Myocyte (in vitro differentiated cells): ENCODE measurements at places on chromosomes 2 and 18. TPM values are rescaled to one million over a fixed set of nuclear protein-coding genes. Genes with fewer than 3 reads are reported as not detected.

GRCh38 chr18:22241921-22242361, 72.6 kb downstream of the GATA6 start:
- no peak for DNase-seq

GRCh38 chr18:76315722-76316230, 179.3 kb downstream of the ZNF516 start:
- no peak for DNase-seq

DNA sequence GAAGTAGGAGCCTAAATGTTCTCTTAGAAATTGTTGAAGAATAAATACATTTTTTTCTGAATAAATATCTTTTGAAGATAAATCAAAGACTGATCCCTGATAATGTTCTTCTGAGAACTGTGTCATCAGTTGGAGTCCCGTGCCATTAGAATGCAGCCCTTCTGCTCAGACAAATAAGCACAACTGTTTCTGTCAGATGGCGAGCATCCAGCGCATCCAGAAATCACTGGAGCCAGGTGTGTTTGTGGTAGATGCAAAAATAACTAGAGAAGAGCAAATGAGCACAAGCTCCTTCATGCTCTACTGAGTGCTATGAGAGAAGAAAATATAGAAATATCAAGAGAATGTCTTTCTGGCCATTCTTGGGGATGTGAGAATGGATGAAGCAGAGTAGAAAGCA, 573.7 kb downstream of the THSD7B start:
- DNase-seq, result peak; percentile 76

- peak; percentile 60 for DNase-seq
Observed at GRCh38 chr18:76456018-76456750, 38.9 kb downstream of the ZNF516 start.

- no peak for DNase-seq
Observed at GRCh38 chr2:26989156-26989555, 18.7 kb downstream of the MAPRE3 start.

- no peak for DNase-seq
Observed at GRCh38 chr2:183339311-183339710, 215.1 kb downstream of the NUP35 start.

DNA sequence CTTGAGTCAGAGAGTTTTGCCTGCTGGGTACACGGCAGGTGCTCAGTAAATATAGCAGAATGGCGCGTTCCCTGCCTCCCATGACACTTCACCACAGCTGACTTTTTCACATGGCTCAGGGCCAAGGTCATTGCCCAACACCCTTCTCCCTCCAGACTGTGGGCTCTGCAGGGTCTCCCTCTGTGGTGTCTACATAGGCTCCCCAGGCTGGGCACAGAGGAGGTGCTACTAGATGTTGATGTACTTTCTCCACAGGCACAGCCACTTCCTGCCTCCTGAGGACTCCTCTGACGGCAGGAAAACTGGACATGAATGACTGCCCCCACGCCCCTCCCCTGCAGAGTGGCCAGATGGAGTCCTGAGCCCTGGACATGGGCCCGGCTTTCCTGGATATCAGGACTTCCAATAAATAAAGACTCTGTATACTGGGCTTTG, 4.2 kb downstream of the CHCHD5 start:
- peak; percentile 94 for DNase-seq

DNA sequence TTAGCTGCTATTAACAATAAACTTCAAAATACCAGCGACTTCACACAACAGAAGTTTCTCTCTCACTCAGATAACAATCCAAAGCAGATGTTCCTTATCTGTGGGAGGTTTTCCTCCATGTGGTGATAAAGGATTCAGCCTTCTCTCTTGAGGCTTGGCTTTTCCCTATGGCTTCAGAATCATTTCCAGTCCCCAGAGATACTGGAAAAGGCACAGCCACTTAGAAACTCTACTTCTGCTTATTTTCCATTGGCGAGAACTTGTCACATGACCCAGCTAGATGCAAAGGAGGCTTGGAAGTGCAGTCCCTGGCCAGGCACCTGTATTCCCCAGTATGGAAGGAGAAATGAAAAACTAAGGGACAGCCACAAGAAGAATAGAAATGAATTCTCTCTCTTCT, 344.8 kb downstream of the MTX2 start:
- DNase-seq, result no peak

- DNase-seq, result no peak
Observed at GRCh38 chr2:113757138-113757657, 756 bp upstream of the SLC35F5 start.

GRCh38 chr2:20917287-20917660, 94.4 kb upstream of the LDAH start:
- peak; percentile 12 for DNase-seq

DNA sequence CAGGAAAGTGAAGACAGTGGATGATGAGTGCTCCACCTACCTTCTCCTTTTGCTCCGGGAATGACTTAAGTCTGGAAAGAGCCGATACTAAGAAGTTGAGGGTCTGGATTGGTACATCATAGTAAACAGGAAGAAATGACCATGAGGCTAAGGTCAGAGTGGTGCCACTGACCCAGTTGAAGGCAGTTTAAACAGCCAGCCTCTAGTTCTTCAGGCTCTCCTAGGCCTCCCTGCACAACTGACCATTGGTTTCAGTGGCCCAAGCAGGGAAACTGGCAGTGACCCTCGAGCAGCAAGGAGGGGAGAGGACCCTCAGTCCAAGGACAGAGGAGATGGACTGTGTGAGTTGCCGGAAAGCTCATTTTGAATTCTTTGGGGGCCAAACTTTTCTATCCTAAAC, 119.1 kb downstream of the MAP4K4 start:
- DNase-seq, result no peak

GRCh38 chr2:41061356-41061755, 609.5 kb upstream of the SLC8A1 start:
- peak; percentile 27 for DNase-seq

GRCh38 chr2:203892207-203892606, 24.6 kb downstream of the CTLA4 start:
- DNase-seq, result peak; percentile 36

GRCh38 chr2:193907561-193907960, 1712.8 kb upstream of the TMEFF2 start:
- no peak for DNase-seq

DNA sequence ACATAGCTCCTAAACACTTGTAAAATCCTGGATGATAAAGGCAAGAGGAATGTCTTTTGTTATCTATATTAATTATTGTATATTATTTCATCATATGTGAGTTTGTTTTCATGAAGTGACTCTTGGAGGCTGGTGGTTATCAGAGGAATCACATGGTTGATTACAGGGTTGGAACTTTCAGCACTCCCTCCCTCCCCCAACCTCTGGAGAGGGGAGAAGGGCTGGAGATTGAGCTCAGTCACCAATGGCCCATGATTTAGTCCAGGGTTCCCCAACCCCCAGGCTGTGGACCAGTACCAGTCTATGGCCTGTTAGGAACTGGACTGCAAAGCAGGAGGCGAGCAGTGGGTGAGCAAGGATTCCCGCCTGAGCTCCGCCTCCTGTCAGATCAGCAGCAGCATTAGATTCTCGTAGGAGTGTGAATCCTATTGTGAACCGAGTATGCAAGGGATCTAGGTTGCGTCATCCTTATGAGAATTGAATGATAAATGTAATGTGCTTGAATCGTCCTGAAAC, 37.7 kb downstream of the FBXO48 start:
- no peak for DNase-seq

DNA sequence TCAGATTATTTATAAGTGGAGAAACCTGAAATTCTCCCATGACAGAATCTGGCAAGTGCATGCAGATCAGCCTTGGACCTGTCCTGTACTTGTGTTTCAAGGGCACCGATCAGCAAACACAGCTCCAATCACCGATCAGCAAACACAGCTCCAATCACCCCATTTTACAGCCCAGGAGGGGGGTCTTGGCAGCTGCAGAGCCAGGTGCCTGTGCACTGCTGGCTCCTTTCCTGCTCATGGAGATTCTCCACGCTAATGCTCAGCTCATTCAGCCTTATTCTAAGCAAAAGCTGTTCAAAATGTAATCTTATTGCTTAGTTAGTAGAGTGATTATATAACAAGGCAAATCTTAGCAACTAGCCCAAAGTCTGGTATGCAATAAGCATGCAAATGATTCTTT, 623.1 kb upstream of the HS6ST1 start:
- no peak for DNase-seq

- DNase-seq, result no peak
Observed at GRCh38 chr2:210768329-210768910, 212.0 kb downstream of the CPS1 start.

DNA sequence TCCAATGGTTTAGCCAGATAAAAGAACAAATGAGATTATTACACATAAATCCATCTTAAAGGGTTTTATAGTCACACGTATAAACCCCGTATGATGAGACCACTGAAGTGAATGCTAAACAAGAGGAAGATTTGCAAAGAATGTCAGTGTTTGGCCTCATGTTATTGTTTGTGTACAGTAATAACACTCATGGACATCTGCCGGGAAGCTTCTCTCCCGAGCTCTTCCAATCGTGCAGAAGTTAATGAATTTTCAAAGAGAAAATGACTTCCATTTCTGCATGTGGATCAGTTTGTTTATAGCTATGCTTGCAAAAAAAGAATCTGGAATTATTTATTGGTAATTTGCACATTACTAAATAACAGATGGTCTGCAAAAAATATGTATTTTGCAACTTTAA, 88.5 kb upstream of the APCDD1 start:
- no peak for DNase-seq

DNA sequence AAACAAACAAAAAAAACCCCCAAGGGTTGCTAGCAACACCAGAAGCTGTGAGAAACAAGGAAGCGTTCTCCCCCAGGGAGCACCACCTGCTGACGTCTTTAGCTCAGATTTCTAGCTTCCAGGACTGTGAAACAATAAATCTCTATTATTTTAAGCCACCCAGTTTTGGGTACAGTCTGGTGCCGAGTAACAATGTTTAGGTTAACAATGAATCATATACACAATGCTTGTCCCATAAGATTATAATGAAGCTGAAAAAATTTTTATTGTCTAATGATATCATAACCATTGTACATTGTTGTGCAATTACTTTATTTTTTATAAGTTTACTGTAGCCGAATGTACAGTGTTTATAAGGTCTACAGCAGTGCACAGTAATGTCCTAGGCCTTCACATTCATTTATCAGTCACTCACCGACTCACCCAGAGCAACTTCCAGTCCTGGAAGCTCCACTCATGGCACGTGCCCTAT, 72.1 kb upstream of the CAB39 start:
- DNase-seq, result no peak

Gene SIX3
- not detected in 2 replicates for total RNA-seq

Gene REG1B
- not detected in 2 replicates for total RNA-seq

Gene KCNJ13
- total RNA-seq, result not detected in 2 replicates

Gene PAPOLG
- 14.7 and 15.2 TPM in 2 replicates for total RNA-seq

Gene LNPK
- total RNA-seq, result 34.4 and 51.5 TPM in 2 replicates

Gene C2orf78
- not detected in 2 replicates for total RNA-seq

Gene POTEJ
- total RNA-seq, result not detected in 2 replicates

Gene KIF1A
- total RNA-seq, result 0.05 and 0.16 TPM in 2 replicates

Gene WDR54
- 7.8 TPM in 2 replicates for total RNA-seq

Gene GPR39
- total RNA-seq, result 0.42 and 0.59 TPM in 2 replicates

Gene ZNF513
- 11.1 and 15.3 TPM in 2 replicates for total RNA-seq

Gene TMEM150A
- total RNA-seq, result 22.7 and 24.9 TPM in 2 replicates

Gene HOXD3
- total RNA-seq, result not detected in 2 replicates

Gene ABCG5
- not detected in 2 replicates for total RNA-seq
